ENCODE measurements at places on chromosomes 6 and 20.

DNA sequence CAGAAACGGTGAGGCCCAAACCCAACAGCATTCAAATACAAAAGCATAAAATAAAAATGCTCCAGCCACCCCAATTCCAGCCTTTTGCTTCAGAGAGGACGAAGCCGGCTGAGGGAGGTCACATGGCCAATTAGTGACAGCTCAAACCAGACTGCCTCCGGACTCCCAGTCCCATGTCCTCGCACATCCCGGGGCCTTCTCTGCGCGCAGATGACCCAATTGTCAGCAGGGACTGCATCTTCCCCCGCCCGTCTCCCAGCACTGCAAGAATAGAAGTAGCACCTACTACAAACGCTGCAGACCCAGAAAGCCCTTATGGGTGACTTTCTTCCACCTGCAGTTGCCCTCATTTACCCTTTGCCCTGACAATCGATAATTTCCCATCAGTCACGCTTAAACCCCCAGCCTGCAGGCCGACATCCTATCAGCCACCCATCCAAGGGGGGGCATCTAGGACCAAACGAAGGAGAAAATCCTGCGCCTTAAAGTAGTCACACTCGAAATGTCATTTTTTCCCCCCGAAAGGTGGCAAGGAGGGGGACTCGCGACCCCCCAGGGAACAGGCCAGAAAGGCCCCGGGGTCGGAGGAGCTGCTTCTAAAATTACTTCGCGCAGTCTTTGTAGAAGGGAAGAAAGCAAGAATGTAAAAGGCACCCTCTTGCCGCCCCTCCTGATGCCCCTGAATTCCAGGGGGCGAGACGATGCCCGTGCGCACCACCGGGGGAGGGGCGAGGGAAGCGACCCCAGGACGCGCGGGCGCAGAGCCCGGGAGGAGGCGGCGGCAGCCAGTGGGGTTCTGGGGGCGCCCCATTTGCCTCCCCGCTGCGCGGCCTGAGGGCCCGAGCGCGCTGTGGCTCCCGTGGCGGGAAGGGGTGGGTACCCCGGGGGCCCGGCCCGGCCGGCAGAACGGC lies 792 bp downstream of the SLC23A2 start:
- H3K4me1 ChIP-seq: peaks cover 10% of the 10 kb centered on the region
- H3K27ac ChIP-seq: no peak overlapping the region
- H3K36me3 ChIP-seq: no peaks in the 10 kb centered on the region
- DNase-seq: peak; percentile 30

DNA sequence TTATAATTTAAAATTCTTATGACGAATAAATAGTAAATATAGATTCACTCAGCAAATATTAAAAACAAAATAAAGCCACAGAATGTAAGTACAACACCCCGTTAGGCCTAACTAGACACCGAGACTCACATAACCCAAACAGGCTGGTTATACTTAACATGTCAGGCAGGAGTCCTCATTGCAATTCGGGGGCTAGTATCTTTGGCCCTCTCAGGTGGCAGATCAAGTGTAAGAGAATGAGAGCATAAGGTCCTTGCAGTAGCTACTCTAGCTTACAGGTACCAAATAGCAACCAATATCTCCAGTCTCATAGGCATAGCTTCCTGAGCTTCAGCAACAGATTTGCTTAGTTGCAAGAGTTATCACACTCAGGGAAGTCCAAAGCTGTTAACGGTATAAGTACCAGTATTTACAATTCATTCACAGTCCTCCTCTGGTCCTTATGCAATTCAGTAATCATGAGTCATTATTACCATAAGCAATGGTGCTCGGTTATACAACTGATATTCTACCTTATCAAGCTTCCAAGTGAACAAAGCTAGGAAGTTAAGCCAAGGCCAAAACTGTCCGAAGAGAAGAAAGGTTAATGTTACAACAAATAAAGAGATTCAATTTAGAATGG lies 20.1 kb downstream of the REV3L start:
- no peak overlapping the region for H3K4me3 ChIP-seq
- no peak overlapping the region for H3K27ac ChIP-seq
- peak; percentile 87 for DNase-seq
- H3K4me1 ChIP-seq: no peaks in the 10 kb centered on the region

- peaks cover 10% of the 10 kb centered on the region for H3K4me1 ChIP-seq
- no peak overlapping the region for H3K27ac ChIP-seq
- no peaks in the 10 kb centered on the region for H3K27me3 ChIP-seq
- H3K4me3 ChIP-seq: no peak overlapping the region
Observed at GRCh38 chr6:10529231-10529801, 8.2 kb downstream of the GCNT2 start.

DNA sequence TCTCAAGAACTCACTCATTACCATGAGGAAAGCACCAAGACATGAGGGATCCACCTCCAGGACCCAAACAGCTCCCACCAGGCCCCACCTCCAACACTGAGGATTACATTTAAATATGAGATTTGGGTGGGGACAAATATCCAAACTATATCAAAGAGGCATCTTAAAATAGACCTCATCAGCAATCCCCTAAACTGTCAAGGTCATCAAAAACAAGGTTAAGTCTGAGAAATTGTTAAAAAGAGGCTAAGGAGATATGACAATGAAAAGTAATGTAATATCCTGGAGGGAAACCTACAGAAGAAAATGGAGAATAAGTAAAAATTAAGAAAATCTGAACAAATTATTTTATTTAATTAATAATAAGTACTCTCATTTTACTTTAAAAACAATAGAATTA lies 922.3 kb downstream of the HACE1 start:
- no peaks in the 10 kb centered on the region for H3K36me3 ChIP-seq
- DNase-seq: no peak
- H3K27me3 ChIP-seq: no peaks in the 10 kb centered on the region
- H3K4me3 ChIP-seq: no peak overlapping the region
- H3K27ac ChIP-seq: no peak overlapping the region
- H3K4me1 ChIP-seq: no peaks in the 10 kb centered on the region

DNA sequence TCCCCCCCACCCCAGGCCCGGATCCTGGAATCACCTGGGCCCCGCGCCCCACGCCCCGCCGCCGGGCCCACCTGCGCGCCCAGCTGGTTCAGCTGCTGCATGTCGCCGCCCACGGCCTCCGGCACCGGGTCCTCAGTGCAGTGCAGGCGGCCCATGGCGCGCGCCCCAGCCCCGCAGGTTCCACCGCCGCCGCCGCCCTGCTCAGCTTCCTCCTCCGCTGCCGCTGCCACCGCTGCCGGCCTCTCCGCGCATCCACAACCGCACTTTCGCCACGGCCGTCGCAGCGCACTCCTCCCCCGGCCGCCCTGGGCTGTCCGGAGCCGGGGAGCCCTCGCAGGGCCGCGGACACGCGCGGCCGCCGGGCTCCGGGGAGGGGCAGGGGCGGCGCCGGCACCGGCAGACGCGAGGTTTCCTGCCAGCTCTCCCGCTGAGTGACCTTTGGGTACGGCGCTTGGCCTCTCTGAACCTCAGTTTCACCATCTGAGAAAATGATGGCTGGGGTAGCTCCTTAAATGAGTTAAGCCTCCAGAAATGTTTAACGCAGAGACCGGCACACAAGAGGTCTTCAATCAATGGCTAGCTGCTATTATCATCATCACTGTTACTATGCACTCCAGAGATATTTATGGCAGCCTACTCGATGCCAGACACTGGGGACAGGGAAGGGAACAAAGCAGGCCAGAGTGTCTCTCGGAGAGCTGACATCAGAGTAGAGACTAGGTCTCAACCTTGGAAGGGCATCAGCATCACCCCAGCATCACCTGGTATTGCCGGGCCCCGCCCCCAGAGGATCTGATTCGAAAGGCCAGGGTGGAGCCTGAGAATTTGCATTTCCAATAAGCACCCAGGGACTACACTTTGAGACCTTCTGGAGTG lies at the start of gene COMMD7:
TSS of gene COMMD7 (minus strand) at position 231 of the 876 bp plus-strand sequence. CDS start at position 155, 76 bp downstream.
- peak; percentile 67 for DNase-seq
- H3K27ac ChIP-seq: peak within 1 kb of the TSS; percentile 28
- peak within 1 kb of the TSS; percentile 77 for H3K4me3 ChIP-seq
- H3K27me3 ChIP-seq: no peaks in the 10 kb centered on the region
- H3K36me3 ChIP-seq: no peaks in the 10 kb centered on the region

- H3K36me3 ChIP-seq: no peaks in the 10 kb centered on the region
- peaks cover 11% of the 10 kb centered on the region for H3K4me1 ChIP-seq
- no peak for DNase-seq
- no peaks in the 10 kb centered on the region for H3K27me3 ChIP-seq
Observed at GRCh38 chr6:28588666-28589065, 63.0 kb downstream of the GPX5 start.

GRCh38 chr6:111950661-111951496 lies 77.6 kb upstream of the FYN start:
- no peaks in the 10 kb centered on the region for H3K36me3 ChIP-seq
- DNase-seq: no peak
- H3K4me1 ChIP-seq: peaks cover 17% of the 10 kb centered on the region
- H3K27ac ChIP-seq: peak overlapping the region; percentile 8
- peaks cover 22% of the 10 kb centered on the region for H3K27me3 ChIP-seq

DNA sequence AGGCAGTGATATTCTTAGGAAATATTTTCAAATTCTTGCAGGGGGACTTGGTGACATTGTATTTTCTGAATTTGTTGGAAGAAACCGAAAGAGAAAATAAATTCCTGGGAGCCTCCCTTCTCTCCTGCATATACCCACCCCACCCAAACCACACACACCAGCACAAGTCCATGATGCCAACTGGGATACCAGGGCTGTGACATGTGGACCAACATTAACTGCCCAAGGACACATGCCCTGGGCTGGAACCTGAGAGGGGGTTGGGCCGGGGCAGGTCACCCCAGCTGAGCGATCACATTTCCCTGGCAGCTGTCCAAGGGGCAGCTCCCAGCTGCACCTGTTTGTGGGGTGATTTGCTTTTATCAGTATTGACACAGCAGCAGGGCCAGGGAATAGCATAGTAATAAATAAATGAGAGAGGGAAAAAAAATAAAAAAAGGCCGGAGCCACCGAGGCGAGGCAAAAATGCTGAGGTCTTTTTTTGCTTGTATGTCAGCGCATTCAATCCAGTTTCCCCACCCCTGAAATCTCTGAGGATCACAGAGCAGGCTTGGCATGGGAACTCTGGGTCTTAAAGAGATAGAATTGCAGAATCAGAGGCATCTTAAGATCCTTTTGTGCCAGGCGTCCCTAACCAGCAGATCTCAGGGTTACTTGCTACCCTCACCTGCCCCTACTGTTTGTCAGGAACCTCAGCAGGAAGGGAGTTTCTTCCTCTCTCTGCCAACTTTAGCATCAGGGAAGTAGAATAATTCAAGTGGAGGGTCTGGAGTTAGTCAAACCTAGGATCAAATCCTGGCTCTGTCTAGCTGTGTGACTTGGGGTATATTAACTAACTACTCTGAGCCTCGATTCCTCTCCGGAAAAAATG lies 66.5 kb upstream of the PIM1 start:
- DNase-seq: peak; percentile 33
- H3K27ac ChIP-seq: peak overlapping the region; percentile 61
- no peaks in the 10 kb centered on the region for H3K27me3 ChIP-seq

DNA sequence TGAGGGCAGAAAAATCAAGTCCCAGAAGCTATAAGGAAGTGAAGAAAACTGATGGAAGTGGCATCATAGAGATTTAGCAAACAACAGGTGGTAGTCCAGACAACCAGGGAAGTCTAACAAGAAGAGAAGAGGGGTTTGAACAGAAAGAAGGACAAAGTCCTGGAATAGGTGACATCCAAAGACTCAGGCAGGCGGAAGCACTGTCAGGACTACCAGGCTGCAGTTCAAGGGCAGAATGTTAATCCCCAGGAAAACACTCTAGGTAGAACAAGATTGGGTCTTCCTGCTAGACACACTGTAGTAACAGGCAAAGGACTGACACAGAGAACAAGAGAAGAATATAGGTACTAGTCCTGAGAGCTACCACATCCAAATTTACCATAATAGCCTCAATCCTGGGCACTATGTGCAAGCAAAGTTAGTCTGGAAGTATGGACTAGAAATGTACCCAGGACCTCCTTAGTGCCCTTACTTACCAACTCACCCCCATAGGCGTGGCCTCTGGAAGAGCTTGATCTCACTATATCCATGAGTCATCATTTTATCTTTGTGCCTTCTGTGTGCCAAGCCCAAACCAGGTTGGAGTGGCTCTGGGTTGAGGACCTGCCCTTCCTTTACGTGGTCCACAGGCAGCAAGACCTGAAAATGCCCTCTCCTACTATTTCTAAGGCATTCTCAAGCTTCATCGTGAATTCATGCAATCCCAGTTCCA lies 2.2 kb upstream of the EPB41L2 start:
- no peaks in the 10 kb centered on the region for H3K36me3 ChIP-seq
- peaks cover 1% of the 10 kb centered on the region for H3K4me1 ChIP-seq
- no peak for DNase-seq

DNA sequence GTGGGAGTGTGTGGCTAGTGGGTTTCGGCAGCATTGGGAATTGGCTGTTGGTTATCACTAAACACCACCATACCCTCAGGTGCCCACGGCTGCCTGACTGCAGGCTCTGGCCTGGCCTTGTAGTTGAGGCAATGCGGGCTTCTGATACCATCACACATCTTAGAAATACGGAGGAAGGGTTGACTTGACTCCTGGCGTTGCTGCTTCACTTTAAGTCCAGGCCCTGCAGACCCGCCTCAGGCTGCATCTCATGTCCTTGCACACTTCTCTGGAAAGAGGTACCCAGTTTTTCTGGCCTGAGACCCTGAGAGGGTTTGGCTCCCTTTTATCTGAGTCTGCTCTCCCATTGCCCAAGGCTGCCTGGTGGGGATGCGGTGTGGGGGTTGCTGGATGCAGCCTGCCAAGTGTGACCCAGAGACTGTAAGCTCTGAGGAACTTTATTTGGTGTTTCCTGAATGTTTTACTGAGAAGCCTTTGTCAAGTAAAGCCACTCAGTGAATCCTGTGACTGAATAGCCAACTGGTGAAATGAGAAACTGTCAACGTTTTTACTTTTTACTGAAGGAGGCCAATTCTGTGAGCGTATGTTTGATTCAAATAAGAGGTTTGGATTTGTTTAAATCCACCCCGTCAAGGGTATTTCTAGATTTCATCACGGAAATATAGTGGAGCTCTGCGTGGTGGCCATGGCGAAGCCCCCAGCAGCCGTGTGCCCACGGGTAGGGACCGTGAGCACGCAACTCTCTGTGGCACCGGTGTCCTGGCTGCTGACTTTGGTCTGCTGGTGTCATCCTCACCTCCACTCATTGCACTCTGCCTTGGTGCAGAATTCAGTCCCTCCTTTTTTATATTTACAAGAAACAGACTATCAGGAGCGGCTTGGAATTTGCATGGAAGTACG lies 160.1 kb downstream of the DTNBP1 start:
- peaks cover 52% of the 10 kb centered on the region for H3K36me3 ChIP-seq
- H3K27ac ChIP-seq: no peak overlapping the region
- no peak for DNase-seq
- H3K4me3 ChIP-seq: no peak overlapping the region
- H3K4me1 ChIP-seq: peaks cover 34% of the 10 kb centered on the region

DNA sequence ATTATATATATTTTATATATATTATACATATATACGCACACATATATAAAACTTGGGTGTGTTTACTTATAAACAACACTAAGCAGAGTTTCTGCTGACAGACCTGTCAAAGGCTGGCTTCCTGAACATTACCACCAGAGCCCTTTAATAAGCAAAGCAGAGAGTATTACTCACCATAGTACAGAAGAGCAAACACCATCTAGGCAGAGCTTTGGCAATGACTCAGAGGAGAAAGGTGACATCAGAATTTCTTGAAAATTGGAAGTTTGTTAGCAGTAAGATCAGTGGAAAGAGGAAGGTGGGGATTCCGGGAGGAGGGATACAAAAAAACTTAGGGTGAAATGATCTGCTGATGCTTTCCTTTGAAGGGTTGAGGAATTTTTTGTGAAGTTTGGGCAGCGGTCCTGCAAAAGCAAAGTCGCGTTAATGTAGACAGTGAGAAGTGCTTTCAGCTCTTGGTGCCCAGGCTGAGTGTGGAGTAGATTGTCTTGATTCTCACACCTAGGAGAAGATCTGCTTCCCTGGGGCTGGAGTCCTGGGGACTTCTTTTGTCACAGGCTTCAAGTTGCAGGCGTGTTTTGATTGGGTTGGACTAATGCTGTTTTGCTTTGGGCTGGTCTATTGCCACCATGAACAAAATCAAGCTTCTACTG lies 109.6 kb upstream of the BACH2 start:
- H3K27me3 ChIP-seq: no peaks in the 10 kb centered on the region
- no peaks in the 10 kb centered on the region for H3K36me3 ChIP-seq
- H3K4me1 ChIP-seq: peaks cover 6% of the 10 kb centered on the region
- peak; percentile 50 for DNase-seq
